ENCODE measurements at places on chromosomes 5 and 9.

GRCh38 chr9:76135902-76136301 lies 245.4 kb downstream of the PCSK5 start:
- no peak for DNase-seq

GRCh38 chr9:20551236-20551635 lies 71.1 kb downstream of the MLLT3 start:
- DNase-seq, result no peak

- peak; percentile 46 for DNase-seq
These were observed 487 bp upstream of the EBF1 start for GRCh38 chr5:159100025-159100781.

DNA sequence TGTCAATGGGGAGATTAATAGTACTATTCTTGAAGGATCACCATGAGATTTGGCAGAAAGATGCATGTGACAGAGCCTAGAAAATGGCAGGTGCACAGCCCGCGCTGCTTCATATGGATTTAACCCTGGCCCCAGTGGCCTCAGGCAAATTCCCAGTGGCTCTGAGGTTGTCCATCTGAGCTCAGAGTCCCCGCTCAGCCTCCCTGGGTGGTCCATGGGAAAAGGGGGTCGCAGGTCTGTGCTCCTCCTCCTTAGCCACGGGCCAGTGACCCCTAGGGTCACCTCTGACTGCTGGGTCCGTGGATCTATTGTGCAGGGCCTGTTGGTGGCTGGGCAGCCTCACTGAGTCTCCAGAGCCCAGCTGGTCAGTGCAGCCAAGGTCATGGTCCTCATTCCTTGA lies 93.3 kb upstream of the BOD1 start:
- no peak for DNase-seq

GRCh38 chr9:118575341-118576070 lies 793.7 kb downstream of the BRINP1 start:
- DNase-seq, result no peak

- DNase-seq, result no peak
These were observed 38.1 kb downstream of the RNF145 start for GRCh38 chr5:159171274-159171673.

- DNase-seq, result no peak
These were observed 139.3 kb downstream of the FBXL7 start for GRCh38 chr5:15639288-15639687.
